Left colon (tissue), 2 donors: ENCODE measurements at places on chromosomes 13 and 19.
A peak's percentile ranks its signal among the peaks of the same experiment; 100 is the strongest.

DNA sequence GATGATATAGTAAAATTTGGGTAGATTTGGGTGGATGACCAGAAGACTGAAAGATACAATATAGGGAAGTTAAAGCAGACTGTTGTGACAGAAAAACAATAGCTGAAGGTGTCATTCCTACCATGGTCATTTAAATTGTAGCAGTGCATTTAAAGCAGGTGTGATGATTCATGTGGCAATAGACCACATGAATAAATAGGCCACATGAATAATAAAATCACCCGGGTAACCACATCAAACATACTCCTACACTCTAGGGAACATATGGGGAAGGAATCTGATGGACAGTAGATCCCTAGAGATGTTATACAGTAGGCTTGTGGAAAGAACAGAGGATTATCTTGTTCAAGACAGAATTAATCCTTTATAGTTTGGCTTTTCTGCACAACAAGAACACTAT, 392.6 kb downstream of the SLITRK5 start:
- DNase-seq = no peak

DNA sequence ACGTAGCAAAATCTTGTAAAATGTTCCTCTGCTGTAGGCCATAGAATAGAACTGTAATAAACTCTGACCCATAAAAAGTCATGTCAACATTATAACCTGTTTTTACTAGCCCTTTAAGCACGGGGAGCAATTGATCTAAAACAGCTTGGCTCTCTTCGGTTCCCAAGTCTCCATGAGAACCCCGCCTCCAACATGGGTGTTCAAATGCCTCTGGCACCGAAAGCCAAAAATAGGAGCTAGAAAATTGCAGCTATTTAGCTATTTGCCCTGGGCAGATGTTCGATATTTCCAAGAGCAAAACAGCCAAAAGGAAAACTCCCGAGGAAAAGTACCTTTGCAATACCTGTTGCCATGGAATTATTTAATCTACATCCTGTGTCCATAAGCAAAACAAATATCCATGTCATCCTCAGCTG, 563.1 kb downstream of the EFNB2 start:
- peak; percentile 40 for DNase-seq

- no peak for DNase-seq
These were observed 93.4 kb upstream of the KLF12 start for GRCh38 chr13:74227476-74228158.

DNA sequence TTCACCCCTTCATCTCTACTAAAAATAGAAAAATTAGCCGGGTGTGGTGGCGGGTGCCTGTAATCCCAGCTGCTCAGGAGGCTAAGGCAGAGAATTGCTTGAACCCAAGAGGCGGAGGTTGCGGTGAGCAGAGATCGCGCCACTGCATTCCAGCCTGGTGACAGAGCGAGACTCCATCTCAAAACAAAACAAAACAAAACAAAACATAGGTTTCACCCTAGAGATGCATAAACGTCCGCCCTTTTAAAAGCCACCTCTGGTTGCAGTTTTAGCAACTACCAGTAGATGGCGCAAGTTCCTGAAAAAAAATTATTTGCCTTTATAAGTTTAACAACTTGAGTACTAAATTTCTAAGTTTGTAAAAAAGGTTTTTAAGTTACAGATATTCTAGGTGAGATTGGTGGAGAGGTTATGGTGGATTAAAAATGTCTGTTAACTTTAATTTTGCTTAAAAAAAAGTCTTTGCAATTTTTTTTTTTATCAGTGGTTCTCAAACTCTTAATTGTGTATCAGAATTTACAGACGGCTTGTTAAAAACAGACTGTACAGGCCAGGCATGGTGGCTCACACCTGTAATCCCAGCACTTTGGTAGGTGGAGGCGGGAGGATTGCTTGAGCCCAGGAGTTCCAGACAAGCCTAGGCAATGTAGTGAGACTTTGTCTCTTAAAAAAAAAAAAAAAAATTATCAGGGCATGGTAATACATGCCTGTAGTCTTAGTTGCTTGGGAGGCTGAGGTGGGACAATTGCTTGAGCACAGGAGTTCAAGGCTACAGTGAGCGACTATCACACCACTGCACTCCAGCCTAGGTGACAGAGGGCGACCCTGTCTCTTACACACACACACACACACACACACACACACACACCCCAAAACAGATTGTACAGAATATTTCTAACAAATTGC, 42.1 kb downstream of the NAA16 start:
- no peak for DNase-seq

DNA sequence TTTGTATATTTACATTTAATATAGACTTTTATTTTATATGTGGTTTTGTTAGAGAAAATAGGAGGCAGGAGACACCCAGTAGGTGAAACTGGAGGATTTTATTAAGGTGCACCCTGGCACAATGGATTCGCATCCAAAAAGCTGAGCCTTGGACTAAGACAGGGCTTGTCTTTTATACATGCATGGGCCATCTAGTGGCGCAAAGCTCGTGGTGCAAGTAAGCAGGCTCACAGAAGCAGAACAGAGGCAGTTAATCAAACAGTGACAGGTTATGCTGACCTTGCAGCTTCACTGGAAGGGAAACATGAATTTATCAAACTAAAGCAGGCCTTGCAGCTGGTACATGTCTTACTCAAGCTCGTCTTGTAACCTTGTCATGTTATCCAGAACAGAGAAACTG, 58.8 kb upstream of the ZNF681 start:
- DNase-seq = peak; percentile 54

DNA sequence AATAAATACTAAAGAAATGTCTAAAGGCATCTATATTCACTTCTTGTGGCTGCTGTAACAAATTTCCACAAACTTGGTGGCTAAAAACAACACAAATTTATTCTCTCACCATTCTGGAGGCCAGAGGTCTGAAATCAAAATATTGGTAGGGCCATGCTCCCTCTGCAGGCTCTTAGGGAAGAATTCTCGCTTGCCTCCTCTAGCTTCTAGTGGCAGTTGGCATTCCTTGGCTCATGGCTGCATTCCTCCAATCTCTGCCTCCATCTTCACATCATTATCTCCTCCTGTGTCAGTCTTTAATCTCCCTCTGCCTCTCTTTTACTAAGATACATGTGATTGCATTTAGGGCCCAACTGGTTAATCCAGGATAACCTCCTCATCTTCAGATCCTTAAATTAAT, 54.1 kb upstream of the RFXAP start:
- no peak for DNase-seq

- DNase-seq = no peak
These were observed 23.3 kb upstream of the VSTM2B start for GRCh38 chr19:29502581-29502850.

DNA sequence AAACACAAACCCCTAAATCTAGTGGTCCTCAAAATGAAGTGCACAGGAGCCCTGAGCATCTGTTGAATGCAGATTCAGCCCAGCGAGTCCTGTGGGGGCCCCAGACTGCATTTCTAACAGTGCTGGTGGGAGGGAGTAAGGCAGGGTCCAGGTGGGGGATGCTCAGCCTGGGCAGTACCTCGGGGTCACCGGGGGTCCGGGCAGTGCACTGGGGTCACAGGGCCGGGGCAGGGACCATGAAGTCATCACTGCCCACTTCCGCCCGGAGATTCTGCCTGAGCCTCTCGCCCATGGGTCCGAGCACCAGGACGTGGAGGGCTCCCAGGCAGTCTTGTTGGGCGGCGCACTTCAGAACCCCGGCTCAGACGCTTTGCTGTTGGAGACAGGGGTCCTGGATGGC, 838 bp upstream of the ATP4B start:
- no peak for DNase-seq

DNA sequence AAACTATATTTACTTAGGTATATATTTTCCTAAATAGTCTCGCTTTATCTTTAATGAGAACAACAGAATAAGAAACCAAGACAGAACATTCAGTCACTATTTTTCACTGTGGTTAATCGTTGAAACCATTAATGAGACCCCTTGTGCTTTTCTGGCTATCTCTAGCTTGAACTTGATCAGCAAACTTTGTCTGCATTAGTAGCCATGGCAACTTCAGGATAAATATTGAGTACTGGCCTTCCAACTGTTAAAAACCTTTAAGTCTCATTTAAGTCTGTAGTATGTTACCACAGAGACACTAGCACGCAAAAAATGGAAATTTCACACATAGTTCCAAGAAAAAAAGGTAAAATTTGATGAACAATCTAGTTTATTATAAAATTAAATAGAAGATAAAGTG, 946.0 kb downstream of the SLITRK5 start:
- DNase-seq = no peak

DNA sequence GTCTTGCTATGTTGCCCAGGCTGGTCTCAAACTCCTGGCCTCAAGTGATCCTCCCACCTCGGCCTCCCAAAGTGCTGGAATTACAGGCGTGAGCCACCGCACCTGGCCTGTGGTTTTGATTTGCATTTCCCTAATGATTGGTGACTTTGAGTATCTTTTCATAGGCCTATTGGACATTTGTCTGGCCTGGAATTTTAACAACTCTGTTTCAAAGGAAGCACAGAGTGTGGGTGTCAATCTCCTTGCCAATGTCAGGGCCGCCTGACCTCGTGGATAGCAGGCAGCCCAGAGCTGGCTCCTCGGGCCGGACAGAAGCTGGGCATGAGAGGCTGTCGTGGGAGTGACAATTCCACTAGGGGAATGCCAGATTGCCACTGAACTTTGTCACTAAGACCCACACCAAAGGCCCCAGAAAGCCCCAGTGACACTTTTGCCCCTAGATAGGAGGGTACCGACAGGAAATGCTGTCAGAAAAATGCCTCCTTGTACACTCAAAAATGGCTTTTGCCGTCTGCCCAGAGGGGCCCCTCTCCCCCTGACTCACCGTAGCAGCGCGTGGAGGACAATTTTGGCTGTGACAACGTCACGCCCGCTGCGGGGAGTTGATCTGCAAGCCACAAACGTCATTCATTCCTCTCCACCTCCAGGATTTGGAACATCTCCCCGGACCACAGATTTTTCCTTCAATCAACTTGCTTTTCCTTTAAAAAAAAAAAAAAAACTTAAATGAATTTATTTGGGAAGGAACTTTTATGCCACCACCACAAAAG, 11.7 kb upstream of the ADGRE5 start:
- DNase-seq = no peak

DNA sequence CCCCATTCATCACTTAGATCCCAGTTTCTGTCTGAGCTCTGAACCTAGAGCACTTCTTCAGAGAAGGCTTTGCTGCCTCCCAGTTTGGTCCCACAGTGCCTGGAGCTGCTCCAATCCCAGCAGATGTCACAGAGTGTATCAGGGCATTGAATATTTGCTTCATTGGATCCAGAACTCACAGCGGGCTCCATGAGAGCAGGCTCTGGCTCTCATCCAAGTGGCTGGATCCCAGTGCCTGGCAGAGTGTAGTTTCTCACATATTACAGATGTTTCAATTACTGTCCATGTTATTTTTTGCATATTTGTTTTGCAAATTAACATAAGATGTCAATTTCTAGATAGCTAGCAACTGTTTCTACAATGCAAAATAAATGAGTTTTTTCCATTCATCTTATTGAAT, 50.6 kb downstream of the MYO16 start:
- DNase-seq = no peak

- DNase-seq = no peak
These were observed 73.3 kb upstream of the ATXN8OS start for GRCh38 chr13:70034286-70034685.

DNA sequence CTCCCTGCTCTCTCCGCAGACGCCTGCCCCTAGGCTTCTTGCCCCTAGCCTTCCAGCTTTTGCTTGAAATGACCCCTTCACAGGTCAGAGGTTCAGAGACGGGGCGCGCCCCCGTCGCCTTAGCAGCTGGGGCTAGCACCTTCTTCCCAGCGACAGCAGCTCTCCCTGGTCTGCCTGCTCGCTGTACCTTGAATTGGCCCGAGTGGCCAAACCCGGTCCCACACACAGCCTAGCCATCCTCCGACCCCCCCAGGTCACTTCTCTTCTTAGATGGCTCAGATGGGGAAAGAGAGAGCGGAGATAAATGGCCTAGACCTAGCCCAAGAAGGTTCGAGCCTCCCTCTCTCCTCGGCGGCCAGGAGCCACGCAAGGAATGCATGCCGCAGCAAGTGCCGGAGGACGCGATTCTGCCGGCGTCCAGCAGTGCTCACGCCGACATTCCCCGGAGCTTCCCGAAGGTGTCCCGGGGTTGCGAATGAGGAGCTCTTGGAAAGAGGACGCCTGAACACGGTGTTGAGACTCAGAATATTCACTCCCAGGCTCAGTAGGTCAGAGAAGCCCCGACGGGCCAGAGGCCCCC, 1.3 kb downstream of the CDX2 start:
- no peak for DNase-seq

DNA sequence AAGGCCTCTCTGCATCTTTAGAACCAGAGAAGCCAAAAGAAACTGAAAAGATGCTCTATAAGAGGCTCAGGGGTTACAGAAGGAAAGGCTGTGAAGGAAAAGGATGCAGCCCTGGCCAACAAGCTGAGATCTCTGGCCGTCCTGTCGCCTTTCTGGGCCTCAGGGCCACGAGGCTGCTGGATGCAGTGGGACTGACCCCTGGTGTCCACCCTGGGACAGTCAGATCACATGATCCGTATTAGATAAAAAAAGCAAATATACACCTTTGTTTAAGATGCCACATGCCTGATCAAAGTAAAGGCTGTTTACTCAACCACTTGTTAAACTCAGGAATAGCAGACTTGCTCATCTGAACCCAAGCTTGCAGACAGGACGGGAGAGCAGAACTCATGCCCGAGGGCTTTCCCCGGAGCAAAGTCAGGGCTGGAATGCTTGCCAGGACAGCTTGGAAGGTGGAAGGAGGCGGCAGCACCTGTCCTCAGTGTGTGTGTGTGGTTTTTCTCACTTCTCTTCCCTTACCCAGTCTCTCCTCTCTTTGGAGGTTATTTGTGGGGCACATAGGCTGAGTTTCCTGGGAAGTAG, 206.5 kb upstream of the TSHZ3 start:
- DNase-seq = no peak

DNA sequence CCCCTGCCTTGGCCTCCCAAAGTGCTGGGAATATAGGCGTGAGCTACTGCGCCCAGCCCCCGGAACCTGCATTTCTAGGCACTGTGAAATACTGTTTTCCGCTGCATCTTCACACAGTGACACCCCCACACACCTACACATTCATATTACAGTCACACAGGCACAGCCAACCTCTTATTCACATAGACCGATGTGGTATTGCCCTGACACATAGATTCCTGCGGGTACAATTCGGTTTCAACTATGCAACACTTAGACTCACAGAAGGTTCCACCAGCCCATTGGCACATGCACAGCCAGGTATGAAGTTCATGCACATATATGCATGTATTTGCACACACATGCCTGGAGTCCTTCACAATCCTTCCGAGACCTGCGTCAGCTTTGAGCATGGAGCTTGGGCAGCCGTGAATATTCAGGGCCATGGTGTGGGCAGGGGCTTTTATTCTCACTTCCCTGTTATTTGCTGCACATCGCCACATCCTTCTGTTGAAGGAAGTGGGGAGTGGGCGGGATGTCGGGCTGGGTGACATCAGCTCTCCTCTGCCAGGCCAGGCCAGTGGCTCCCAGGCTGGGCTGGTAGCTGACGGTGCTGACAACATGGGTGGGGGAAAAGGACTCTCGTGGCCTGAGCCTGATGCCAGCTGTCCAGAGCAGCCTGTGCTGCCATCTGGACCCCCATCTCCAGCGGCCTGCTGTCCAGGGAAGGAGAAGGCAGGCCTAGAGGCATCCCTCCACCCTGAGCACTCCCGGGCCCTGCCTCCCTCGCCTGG, 5.4 kb upstream of the CDC37 start:
- DNase-seq = no peak
